ENCODE measurements at places on chromosomes 1 and 21.

GRCh38 chr1:207304710-207305488 lies 16.6 kb upstream of the CD55 start:
- DNase-seq, result no peak

GRCh38 chr1:210236840-210237409 lies 4.3 kb downstream of the SERTAD4 start:
- DNase-seq, result no peak

- peak; percentile 79 for DNase-seq
These were observed 87.1 kb upstream of the CACNA1E start for GRCh38 chr1:181396171-181396670.

DNA sequence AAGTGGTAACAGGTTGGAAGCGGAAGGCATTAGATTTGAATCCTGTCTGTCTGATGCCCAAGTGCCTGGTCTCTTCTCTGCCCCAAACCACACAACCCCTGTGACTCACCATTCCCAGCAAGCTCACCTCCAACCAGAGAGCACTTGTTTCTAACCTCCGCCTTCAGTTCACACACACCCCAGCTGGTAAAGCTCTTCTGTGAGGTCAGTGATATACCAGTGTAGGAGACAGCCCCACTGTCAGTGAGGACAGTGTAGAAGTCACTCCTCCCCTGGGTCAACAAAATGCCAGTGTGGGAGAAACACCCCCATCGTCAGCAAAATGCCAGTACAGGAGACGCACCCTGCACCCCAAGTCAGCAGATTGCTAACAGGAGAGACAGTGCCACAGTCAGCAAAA lies 2.6 kb downstream of the RIMS3 start:
- peak; percentile 66 for DNase-seq

Data from activated CD8-positive, alpha-beta T cell treated with anti-CD3 and anti-CD28 coated beads for 36 hours (primary cell).